ENCODE measurements at places on chromosomes 16 and 17.

GRCh38 chr16:887846-888245 is 82.9 kb downstream of the LMF1 start:
- DNase-seq: no peak

DNA sequence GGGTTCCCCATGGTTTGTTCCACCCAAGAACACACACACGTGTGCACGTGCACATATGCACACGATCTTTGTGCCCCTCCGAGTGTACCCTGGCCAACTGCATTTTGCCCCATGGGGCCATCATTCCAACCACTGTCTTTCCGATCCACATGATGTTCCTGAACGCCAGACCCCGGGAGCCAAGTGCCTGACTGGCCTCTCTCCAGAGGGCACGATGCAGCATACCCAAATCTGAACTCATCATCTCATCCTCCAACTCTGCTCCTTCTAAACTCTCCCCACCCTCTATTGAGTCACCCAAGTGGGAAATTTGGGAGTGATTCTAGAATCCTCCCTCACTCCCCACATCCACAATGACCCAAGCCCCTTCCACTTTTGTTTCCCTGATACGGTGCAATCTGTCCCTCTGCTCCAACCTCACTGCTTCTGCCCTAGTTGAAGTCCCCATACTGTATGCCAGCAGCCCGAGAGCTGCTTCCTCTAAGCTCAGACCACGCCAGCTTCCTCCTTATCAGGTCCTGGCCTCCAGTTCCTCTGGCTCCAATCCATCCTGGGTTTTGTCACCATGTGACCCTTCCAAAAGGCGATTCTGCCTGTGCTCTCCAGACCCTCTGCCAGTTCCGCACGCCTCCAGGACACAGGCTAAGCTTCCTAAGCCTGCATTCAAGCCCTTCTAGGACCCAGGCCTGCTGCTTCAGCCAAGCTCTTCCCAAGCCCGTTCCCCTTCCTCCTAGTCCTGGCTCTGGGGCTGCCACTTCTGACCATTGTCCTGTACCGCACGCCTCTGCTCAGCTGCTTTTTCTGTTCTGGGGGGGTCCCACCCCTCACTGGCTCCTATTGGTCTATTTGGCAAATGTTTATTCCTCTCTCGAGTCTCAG is 10.1 kb upstream of the TMEM208 start:
- DNase-seq: no peak

GRCh38 chr16:81714583-81714982 is 64.5 kb upstream of the PLCG2 start:
- DNase-seq: no peak

DNA sequence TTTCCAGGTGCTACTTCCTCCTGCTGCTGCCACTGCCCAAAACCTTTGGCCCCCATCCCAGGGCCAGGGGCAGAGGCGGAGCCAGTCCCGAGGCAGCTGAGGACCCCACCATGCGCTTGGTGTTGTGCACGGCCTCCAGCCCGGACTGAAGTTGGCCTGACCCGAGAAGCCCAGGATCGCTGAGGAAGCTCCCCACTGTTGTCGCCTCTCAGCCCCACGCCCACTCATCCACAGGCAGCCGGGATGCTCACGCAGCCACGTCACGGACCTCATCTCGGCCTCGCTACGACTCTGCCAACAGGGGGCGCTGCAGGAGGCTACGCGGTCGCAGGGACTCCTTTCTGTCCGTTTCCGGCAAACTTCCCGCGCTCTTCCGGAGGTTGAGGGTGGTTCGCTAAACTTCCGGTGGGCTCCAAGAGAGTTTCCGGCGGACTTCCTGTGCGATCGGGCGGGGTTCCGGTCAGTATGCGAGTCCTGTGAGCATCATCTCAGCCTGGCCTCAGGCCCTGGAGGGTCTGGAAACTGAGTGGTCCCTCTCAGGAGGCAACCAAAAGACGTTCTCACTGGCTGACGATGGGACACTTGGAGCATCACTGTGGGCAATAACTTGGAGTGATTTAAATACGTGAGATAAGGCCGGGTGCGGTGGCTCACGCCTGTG is 12.4 kb downstream of the ZG16B start:
- DNase-seq: peak; percentile 43

- DNase-seq: no peak
These were observed 3.8 kb downstream of the MRC2 start for GRCh38 chr17:62631086-62631935.

GRCh38 chr17:31369266-31369665 is 22.2 kb upstream of the RAB11FIP4 start:
- no peak for DNase-seq

DNA sequence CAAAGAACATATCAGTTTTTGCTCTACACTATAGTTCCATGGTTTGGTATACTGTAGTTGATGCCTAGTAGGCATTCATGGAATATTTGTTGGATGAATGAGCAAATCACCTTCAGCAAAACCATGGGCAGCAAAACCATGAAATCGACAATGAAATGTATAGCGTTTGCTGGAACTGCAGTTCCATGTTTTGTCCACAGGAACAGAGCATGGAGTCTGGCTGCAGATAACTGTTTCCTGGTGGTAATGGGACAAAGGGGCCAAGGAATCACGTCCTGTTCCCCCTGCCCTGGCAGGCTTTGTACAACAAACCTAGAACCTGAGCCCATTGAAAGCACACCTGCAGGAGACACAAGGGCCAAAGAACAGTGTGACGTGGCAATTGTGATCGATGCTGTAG is 101.1 kb downstream of the USP31 start:
- no peak for DNase-seq

- no peak for DNase-seq
These were observed 32.5 kb upstream of the ENDOV start for GRCh38 chr17:80382446-80382845.

GRCh38 chr16:87308826-87309225 is 8.4 kb downstream of the C16orf95 start:
- DNase-seq: no peak

DNA sequence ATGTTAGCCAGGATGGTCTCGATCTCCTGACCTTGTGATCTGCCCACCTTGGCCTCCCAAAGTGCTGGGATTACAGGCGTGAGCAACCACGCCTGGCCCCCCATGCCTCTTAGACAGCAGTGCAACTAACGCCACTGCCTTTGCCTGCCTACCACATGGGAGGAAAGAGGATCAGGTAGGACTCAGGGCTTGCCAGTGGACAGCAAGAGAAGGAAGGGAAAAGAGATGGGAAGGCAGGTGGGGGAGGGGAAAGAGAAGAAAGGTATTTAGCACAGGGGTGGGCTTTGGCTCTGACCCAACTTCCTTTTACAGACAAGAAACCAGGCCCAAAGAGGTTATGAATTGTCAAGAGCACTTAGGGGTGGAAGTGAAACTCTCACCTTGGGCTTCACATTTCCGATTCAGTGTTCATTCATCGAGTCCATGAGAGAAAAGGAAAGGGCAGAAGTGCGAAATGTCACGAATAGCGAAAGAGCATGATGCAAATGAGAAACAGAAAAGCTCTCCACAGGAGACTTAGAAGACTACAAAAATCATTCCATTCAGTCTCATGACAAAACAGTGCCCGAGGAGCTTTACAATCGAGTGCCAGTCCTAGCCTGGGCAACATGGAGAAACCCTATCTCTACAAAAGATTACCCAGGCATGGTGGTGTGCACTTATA is 36.4 kb downstream of the CDK5R1 start:
- DNase-seq: no peak

DNA sequence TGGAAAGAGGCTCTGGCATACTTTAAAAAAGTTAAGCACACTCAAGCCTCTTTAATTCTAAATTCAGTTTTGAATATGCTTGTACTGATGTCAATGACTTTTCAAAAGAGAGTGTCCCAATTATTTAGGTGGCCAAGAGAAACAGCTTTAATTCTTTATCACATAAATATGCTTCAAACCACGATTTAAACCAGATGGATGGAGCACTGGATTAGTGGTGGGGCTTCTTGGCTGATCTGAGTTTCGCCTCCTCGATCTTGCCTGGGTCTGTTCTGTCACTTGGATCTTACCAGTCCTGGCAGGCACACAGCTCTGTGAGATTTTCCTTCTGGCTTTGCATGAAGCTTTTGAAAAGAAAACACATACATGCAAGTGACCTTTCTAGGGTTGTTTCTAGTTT is 467.8 kb downstream of the MAF start:
- DNase-seq: peak; percentile 53

GRCh38 chr17:78105101-78105500 is 23.5 kb downstream of the TMC6 start:
- DNase-seq: no peak

GRCh38 chr16:72930396-72930795 is 117.5 kb downstream of the ZFHX3 start:
- DNase-seq: no peak

Measured in muscle of arm (tissue), 14 donors.